SIG-M5 (cell line): ENCODE measurements at places on chromosomes 1 and 21.

DNA sequence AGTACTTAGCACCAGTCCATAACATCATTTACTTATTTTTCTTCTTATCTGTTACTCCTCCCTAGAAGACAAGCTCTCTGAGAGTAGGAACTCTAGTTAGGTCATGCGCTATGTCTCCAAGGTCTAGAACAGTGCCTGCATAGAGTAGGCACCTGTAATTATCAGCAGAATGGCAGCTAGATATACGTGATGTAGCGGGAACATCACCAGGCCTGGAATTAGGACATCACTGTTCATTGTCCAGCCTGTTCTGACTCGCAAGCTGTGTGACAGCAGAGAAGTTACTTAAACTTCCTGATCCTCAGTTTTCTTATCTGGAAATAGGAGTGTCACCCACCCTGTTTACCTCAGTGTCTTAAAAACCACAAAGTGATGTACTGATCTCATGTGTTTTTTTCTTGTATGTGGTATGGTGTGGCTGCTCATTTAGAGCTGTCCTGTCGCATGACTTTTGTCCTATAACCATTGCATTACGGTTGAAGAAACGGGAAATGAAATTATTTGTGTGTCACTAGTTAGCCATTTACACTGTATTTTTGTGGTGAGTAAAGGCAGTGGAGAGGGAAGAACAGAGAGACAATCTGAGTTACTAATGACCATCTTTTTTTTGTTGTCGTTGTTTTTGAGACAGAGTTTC is 37.1 kb upstream of the EXO1 start:
- peak; percentile 51 for DNase-seq

- no peak for DNase-seq
Measured at GRCh38 chr1:98045211-98045766, 124.5 kb upstream of the DPYD start.

GRCh38 chr1:54171016-54171415 is 18.2 kb upstream of the CDCP2 start:
- DNase-seq: no peak

- no peak for DNase-seq
Measured at GRCh38 chr1:169814265-169814664, 19.6 kb upstream of the METTL18 start.

DNA sequence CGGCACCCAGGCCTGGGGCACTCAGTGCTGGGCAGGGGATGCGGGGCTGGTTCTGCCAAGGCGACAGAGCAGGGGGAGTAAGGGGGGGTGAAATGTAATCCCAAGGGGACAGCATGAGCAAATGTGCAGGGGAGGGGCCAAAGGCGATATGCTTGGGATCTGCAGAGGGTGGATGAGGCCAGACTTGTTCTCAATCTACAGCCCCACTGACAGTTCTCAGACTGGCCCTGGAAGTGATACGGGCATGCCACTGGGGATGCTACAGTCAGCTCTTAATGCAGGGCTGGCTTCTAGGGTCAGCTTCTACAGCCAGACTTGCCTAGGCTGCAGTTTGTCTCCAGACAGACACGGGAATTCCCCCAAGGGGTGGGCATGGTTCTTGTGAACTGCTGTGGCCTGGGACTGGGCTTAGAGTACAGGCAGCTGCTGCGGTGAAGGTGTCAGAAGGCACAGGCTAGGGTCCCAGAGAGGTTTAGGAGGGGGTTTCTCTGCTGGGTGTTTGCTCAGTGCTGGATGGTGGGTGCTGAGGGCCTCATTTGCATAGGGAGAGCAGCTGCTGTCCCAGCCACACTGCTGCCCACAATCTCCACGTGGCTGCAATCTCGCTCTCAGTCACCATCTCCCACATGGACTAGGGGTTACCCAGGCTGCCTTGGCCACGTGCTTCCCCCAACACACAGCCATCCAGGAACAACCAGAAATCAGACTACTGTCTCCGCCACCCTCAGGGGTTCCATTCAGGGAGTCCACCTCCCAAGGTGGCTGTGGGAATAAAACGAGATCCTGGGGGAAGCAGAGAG is 190.1 kb downstream of the HIVEP3 start:
- no peak for DNase-seq

DNA sequence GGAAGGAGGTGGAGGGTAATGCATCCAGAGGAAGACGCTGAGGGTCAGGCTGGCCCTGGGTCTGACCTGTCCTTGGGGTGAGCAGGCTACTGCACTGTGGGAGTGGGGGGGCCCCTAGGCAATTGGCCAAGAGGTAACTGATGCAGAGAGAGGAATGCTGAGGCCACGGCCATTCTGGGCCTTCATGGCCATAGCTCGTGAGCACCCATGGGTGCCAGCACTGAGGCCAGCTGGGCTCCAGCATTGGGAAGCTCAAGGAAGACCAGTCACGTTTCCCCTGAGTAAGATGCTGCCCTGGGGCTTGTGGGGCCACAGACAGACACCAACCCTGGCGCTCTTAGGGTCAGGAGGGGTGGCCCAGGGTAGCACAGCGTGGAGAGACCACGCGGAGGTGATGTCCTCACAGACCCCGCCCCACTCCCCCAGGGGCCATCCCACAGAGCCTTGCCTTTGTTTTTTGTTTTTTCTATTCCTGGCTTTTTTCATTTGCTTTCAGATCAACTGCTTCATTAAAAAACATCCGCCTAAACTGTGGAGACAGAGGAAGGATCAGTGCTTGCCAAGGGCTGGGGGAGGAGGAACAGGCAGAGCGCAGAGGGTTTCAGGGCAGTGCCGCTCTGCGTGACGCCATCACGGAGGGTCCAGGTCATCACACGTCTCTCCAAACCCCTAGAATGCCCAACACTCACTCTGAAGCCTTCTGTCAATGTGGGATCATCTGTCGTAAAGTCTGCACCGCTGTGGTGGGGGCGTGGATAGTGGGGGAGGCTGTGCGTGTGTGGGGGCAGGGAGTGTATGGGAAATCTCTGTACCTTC is 61.1 kb downstream of the SIK1 start:
- DNase-seq: no peak

DNA sequence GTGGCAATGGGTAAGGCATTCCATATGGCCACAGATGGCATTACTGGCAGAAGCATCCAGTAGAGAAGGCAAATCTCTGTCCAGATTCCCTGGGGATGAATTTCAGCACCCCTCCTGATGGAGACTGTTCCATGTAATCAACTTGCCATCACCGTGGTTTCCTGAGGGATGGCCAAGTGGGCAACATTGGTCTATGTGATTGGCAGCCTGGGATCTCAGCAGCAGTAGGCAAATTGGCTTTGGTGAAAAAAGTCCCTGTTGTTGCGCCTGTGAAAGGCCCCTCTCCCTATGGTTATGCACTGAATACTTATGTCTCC is 19.3 kb downstream of the DMRTB1 start:
- DNase-seq: no peak

DNA sequence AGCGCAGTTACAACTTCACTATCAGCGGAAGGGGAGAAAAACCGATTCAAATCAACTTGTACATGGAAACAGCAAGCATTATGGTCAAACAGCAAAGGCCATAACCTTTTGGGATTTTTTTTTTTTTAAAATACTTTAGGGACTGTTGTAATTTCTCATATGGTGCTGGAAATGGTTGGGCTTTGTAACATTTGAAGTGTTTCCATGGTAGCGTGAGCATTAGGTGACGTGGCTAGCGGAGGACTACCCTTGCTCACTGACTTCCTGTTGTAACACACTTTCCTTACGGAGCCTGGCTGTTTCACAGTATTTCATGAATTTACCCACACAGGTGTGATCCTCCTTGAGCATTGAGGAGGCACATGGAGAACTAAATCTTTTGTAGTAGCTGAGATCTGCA is 269.5 kb downstream of the TM2D1 start:
- no peak for DNase-seq

GRCh38 chr1:212637902-212638301 is 29.3 kb downstream of the ATF3 start:
- DNase-seq: no peak

DNA sequence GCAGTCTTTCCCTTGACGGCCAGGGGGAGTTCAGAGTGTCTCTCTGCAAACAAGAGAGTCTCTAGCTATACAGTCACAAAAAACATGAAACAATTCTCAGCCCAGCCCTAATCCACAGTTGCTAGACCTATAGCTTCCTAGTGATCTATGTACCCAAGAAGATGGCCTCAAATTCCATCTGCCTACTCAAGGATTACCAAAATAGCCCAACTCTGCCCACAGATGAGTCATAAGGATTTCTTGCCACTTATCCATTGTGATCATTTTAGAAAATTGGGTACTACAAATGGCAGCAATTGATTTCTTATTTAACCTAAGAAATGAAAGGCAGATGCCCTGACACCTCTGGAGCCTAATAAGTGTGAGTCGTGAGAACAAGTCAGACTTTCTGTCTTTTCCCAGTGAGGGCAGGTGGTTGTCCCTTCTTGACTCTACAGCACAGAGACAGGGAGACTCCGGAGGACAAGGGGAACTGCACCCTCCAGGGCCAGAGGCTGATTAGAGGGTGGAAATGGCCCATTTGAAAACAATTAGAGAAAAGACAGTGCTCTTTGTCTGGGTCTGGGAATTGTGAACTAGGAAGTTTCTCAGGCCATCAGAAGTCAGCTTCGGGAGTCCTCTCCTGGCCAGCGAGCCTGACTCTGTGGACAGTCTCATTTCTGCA is 65.4 kb downstream of the ABCA4 start:
- DNase-seq: no peak

DNA sequence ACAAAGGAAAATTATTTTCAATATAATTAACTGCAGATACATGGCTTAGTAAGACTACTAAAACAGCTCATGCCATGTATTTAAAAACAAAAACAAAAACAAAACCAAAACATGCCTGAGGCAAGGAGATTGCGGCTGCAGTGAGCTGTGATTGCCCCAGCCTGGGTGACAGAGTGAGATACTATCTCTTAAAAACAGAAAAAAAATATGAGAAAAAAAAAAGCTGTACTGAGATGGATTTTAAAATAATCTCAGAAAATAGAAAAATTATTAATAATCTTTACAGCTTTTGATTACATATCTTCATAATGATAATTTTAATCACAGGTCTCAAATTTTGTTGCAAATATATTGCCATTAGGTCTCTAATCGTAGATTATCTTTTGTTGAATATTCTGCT is 24.0 kb upstream of the LIN9 start:
- DNase-seq: no peak

DNA sequence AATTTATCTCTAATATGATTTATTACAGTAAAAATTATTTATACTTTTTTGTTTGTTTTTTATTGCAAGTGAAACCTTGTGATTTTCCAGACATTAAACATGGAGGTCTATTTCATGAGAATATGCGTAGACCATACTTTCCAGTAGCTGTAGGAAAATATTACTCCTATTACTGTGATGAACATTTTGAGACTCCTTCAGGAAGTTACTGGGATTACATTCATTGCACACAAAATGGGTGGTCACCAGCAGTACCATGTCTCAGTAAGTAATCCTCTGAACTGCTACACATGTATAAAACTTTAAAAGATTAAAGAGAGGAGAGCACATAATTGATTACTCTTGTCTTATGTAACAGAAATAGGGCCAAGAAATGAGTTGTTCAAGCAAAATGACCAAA is 4.5 kb downstream of the CFHR3 start:
- no peak for DNase-seq

DNA sequence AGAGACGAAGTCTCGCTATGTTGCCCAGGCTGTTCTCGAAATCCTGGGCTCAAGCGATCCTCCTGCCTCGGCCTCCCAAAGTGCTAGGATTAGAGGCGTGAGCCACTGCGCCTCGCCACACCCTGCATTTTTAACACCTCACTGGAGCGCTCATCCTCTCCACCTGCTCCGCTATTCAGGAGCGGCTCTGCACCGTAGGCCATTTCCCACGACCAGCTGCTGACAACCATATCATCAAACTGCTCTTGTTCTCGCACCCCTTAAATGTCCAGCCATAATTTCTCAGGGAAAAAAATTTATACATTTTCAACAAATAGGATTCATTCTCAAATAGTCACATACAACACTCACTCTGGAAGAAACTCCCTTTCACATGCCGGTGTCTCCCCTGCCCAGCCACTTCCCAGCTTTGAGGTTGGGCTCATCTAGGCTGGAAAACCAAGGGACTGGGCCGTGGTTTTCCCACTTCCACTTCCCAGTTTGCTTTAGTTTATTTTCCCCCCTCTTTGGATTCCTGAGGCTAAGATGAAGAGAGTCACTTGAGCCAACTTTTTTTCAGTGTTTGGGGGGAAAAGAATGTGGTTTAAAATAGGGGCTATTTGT is 639 bp upstream of the IPO9 start:
- no peak for DNase-seq

- DNase-seq: no peak
Measured at GRCh38 chr21:14615359-14615974, 69.4 kb upstream of the SAMSN1 start.
